ENCODE measurements at places on chromosomes 16 and 17. TPM values are rescaled to one million over a fixed set of nuclear protein-coding genes. Genes with fewer than 3 reads are reported as not detected.

The MT1H gene
- not detected for polyA plus RNA-seq

The MYH1 gene
- polyA plus RNA-seq: 0.10 TPM

The SLC13A2 gene
- polyA plus RNA-seq: not detected

The MRPL27 gene
- 120 TPM for polyA plus RNA-seq

The CLCN7 gene
- polyA plus RNA-seq: 31.7 TPM

The SP2 gene
- polyA plus RNA-seq: 13.6 TPM

The DRC3 gene
- 2.2 TPM for polyA plus RNA-seq

The C1QTNF8 gene
- not detected for polyA plus RNA-seq

The P2RX5 gene
- polyA plus RNA-seq: 2.8 TPM

The POLR2A gene
- polyA plus RNA-seq: 75.7 TPM

The TBKBP1 gene
- 1.2 TPM for polyA plus RNA-seq

The CHD9NB gene
- 0.20 TPM for polyA plus RNA-seq

The PRR11 gene
- polyA plus RNA-seq: 15.4 TPM

The TSNAXIP1 gene
- polyA plus RNA-seq: 0.79 TPM

The OTOP2 gene
- polyA plus RNA-seq: not detected

The FBRS gene
- 5.8 TPM for polyA plus RNA-seq

The NEURL4 gene
- 2.0 TPM for polyA plus RNA-seq

The CCL17 gene
- polyA plus RNA-seq: not detected

The SRL gene
- not detected for polyA plus RNA-seq

The CCDC40 gene
- 2.3 TPM for polyA plus RNA-seq

The GAST gene
- not detected for polyA plus RNA-seq

The NHERF2 gene
- polyA plus RNA-seq: 45.1 TPM

The TMC5 gene
- polyA plus RNA-seq: not detected

The CBLN1 gene
- polyA plus RNA-seq: not detected

The RASD1 gene
- polyA plus RNA-seq: 1.2 TPM

The GJC1 gene
- 13.6 TPM for polyA plus RNA-seq

The PSMD12 gene
- 85.3 TPM for polyA plus RNA-seq

The KSR1 gene
- 1.3 TPM for polyA plus RNA-seq

The PLCG2 gene
- 0.39 TPM for polyA plus RNA-seq

The C1QL1 gene
- polyA plus RNA-seq: 0.14 TPM

The FOXL1 gene
- polyA plus RNA-seq: 4.7 TPM

The SEZ6 gene
- polyA plus RNA-seq: not detected

The TBC1D3K gene
- not detected for polyA plus RNA-seq

The TMEM235 gene
- not detected for polyA plus RNA-seq

The ZNF771 gene
- polyA plus RNA-seq: 20.1 TPM

The MYADML2 gene
- 0.14 TPM for polyA plus RNA-seq

The PDILT gene
- not detected for polyA plus RNA-seq

The ATAD5 gene
- 1.8 TPM for polyA plus RNA-seq

The SP6 gene
- not detected for polyA plus RNA-seq

The TK2 gene
- 27.9 TPM for polyA plus RNA-seq

The PMP22 gene
- polyA plus RNA-seq: 124 TPM

The PRKCB gene
- not detected for polyA plus RNA-seq

The SOX9 gene
- polyA plus RNA-seq: 20.8 TPM

The OR3A2 gene
- polyA plus RNA-seq: not detected

The CIAO2B gene
- 173 TPM for polyA plus RNA-seq

The XPO6 gene
- 42.9 TPM for polyA plus RNA-seq

The SLFN12L gene
- polyA plus RNA-seq: not detected

The PRR35 gene
- polyA plus RNA-seq: not detected

The PLEKHG4 gene
- polyA plus RNA-seq: 10.4 TPM

The MYH13 gene
- polyA plus RNA-seq: not detected

The KRT20 gene
- polyA plus RNA-seq: not detected

The RND2 gene
- polyA plus RNA-seq: 0.18 TPM

The CLEC18A gene
- polyA plus RNA-seq: 0.10 TPM

The RHOT2 gene
- 70.0 TPM for polyA plus RNA-seq

The CCL8 gene
- polyA plus RNA-seq: not detected
